Small intestine (tissue), 16 donors: ENCODE measurements at places on chromosomes 1 and 21.

GRCh38 chr1:24418898-24419628 lies 3.5 kb downstream of the NIPAL3 start:
- DNase-seq: peak; percentile 61

DNA sequence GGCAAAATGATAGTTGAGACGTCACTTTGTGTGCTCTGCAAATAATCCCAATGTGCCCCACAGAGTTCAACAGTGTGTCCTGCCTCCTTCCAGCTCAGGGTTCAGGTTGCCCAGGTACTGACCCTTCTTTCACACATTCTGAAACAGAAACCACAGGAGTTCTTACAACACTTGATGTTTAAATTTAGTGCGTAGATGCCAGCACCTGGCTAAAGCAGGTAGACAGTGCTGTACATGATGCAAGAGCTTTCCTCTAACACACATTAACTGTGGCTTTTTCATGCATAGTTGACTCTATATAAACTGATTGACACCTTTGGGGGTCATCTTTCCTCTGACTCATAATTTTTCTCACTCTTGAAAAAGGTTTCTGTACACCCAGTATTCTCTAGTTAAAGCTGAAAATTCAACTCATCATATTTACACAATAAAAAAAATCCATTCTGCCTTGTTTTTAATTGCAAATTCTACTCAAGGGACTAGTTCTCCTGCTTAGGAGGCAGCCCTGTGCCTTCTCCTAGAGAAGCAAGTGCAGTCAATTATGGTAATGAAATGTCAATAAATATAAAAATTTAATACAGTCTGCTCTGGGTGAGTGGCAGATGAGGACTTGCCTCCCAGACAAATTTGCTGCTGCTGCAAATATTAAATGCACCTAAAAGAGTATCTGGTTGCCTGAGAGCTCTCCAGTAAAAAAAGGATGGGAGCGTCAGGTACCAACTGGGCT lies 91.4 kb downstream of the NR5A2 start:
- no peak for DNase-seq

- no peak for DNase-seq
Observed at GRCh38 chr21:34274001-34274400, 89.8 kb upstream of the KCNE2 start.

DNA sequence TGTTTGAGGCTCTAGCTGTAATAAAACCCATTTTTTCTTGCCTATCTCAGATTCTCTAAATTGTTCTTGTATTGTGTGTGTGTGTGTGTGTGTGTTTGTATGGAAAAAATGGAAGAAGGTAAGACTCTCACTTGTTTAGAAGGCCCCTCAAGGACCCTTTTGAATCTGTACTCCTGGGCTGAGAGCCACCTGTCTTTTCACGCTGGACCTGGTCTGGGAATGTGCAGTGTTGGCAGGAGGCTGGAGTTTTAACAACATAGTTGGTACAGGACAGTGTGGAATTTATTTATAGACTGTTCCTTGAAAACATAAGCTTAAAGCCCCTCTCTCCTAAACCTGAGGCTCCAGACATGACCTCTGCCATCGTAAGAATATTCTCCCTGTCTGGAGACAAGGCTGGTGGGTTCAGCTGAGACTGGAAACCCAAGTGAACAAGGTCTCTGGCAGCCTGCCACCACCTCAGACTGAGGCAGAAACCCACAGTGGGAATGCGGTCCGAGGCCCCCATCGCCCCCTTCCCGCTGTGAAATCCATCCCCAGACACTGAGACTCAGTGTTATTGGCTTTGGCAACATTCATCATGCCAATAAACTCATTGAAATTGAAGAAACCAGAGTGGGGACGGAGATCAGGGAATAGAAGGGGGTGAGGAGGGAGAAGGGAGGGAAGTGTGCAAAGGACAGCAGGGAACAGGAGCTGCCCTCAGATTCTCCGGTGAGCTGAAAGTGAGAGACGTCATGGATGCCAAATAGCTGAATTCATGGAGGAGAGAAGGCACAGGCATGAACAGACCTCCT lies 24.6 kb upstream of the PLXNA2 start:
- no peak for DNase-seq

DNA sequence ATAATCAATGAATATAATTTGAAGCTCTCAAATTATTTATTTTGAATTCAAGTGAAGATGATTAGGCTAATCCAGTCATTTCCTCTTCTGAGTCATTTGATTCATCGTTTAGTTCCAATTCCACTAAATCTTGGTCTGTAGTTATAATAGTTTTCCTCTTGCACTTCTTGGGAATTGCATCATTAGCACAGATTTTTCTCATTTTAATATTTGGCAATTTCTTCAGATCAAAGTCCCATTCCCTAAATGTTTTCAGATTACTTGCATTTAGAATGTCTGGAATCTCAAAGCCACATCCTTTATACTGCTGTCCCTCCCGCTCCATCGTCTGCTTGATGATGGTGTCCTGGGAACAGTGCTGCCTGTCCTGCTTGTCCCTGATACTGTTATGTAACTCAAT lies 43.5 kb downstream of the MAST2 start:
- no peak for DNase-seq

GRCh38 chr1:192929597-192929996 lies 120.8 kb downstream of the RGS2 start:
- no peak for DNase-seq

DNA sequence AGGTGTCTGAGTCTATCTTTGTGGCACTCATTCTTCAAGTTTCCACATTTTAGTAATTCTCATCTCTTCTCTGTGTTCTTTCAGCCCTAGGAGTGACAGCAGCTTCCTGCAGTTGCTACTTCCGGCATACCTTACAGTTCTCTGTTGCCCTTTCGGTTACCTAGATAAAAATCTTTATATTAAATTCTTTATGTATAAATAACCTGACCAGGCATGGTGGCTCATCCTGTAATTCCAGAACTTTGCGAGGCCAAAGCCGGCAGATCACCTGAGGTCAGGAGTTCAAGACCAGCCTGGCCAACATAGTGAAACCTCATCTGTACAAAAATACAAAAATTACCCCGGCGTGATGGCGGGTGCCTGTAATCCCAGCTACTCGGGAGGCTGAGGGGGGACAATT lies 62.9 kb downstream of the CDKN2C start:
- DNase-seq: no peak

- no peak for DNase-seq
Observed at GRCh38 chr1:178465011-178465410, 31.8 kb downstream of the CLEC20A start.

DNA sequence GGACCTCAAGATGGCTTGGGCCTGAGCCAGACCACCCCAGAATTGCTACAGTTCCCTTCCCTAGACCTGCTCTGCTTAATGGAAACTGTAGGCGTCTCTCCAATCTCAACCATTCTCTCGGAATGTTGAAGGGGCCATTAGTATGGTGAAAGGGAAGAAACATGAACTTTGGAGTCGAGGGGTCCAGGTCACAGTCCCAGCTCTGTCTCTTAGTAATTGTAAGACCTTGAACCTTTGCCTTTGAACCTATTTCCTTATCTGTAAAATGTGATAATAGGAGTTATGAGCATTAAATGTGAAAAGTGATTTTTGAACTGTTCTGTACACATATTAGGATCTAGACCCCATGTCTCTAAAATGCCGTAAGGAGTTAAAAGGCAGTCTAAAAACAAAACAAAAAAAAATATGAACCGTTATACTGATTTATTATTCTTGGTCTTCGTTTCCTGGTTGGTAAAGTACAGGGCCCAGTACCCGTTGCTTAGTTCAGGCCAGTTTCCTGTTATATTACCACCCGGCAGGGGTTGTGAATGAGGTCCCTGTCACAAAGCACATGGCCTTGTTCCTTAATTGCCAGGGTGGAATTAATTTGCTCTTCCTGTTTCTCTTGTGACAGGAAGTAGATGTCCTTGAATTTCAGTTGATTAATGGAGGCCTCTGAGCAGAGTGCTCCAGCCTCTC lies 42.3 kb downstream of the TCEANC2 start:
- DNase-seq: peak; percentile 55

GRCh38 chr1:112687785-112688496 lies 13.5 kb downstream of the MOV10 start:
- DNase-seq: no peak

DNA sequence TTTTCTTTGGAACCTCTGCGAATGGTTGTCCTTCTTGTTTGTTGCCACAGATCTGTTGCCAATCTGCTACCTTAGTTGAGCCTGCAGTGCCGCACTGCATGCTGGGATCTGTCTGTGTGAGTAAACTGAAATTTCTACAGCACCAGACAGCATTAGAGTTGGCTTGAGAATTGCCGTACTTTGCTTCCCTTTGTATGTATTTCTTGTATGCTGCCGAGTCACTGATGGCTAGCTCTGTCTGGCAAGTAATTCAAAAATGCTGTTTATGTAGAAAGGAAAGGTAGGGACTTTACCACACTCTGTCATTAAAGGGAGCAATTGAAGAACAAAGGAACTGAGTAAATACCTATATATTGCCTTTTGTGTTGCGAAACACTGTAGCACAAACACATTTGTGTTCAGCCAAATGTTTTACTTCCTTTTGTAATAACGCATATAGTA lies 857.4 kb downstream of the USP25 start:
- peak; percentile 62 for DNase-seq

GRCh38 chr1:223845037-223845809 lies 524 bp downstream of the TP53BP2 start:
- DNase-seq: peak; percentile 87

GRCh38 chr21:42806509-42807140 lies 72.7 kb downstream of the WDR4 start:
- no peak for DNase-seq

GRCh38 chr1:111739194-111739924 lies at the start of gene INKA2:
Gene INKA2 (minus strand): TSS chr1:111739395. CDS start chr1:111739242, 153 bp downstream.
- DNase-seq: peak; percentile 92

- DNase-seq: no peak
Observed at GRCh38 chr21:39663742-39664492, 51.2 kb downstream of the B3GALT5 start.

GRCh38 chr21:40155563-40155962 lies 288.3 kb downstream of the PCP4 start:
- no peak for DNase-seq

- no peak for DNase-seq
Observed at GRCh38 chr1:32208469-32208868, 420 bp upstream of the DCDC2B start.

DNA sequence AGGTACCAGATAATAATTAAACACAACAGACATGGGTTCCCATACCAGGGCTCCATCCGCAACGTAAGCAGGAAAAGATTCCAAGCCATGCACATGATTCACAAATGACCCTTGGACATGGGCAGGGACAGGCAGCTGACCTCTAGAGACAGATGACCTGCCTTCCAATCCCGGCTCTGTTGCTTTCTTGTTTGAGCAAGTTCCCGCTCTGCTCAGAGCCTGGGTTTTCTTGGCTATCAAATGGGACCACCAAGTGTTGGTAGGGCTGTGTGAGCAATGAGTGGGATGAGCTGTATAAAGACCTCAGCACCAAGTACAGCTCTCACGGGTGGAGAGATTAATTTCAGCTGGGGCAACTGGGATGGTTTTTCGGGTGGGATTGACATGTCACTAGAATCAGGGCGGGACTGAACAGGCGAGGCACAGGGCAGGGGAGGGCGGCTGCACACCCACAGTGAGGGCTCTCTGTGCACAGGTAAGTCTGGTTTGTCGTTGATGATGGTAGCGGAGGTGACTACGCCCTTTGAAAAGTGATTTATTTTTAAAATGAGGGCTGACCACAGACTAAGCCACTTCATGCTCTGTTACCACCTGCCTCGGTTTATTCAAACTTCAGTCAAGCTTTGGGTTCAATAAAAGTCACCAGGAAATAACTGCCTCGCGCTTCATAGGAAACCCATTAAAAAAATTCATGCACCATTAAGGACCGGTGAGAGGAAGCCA lies 57.5 kb upstream of the IFFO2 start:
- peak; percentile 80 for DNase-seq

- DNase-seq: no peak
Observed at GRCh38 chr1:212549503-212550017, 59.0 kb upstream of the ATF3 start.

- peak; percentile 12 for DNase-seq
Observed at GRCh38 chr1:22317231-22317919, 134.3 kb upstream of the ZBTB40 start.

DNA sequence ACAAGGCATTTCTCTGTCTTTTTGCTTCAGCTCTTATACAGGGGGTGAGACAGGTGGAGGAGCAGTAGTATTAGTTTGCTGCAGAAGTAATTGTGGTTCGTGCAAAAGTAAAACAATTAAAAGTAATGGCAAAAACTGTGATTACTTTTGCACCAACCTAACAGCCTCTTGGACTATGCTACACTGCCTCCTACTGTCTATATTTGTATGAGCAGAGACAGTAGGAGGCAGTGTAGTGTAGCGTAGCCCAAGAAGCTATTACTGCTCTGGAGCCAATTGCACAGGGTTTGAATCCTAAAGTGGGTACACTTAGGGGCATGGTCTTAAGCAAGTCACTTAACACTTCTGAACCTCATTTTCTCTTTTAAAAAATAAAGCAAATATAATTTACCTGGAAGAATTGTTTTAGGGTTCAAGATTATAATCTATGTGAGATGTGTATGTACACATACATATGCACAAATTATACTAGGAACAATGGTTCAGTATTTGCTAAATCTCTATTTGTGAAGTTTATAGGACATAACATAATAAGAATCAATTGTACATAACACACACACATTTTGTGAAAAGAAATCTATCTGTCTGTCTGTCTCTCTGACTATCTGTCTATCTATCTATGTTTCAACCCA lies 103.8 kb downstream of the BRINP3 start:
- peak; percentile 52 for DNase-seq

GRCh38 chr1:82724246-82724645 lies 923.5 kb downstream of the ADGRL2 start:
- no peak for DNase-seq
